ENCODE measurements at places on chromosomes 11 and 22.

GRCh38 chr11:74203966-74204365 is 32.9 kb downstream of the PPME1 start:
- DNase-seq: no peak

GRCh38 chr11:124193221-124194010 is 10.3 kb downstream of the OR10D3 start:
- DNase-seq: no peak

DNA sequence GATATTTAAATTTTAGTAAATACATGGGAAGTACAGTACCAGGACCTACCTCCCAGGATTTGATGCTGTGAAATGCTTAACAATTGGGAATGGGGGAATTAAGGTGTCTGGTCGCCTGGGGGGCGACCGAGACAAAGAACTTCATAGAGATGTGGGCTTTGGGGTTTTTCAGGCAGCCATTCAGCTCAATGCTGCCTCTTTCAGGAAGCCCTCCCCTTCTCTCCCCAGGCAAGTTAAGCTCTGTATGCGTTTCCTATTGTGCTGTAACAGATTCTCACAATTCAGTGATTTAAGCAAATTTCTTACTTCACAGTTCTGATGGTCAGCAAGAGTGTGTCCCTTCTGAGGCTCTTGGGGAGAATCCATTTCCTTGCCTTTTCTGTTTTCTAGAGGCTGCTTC is 53.8 kb downstream of the KIAA1671 start:
- no peak for DNase-seq

DNA sequence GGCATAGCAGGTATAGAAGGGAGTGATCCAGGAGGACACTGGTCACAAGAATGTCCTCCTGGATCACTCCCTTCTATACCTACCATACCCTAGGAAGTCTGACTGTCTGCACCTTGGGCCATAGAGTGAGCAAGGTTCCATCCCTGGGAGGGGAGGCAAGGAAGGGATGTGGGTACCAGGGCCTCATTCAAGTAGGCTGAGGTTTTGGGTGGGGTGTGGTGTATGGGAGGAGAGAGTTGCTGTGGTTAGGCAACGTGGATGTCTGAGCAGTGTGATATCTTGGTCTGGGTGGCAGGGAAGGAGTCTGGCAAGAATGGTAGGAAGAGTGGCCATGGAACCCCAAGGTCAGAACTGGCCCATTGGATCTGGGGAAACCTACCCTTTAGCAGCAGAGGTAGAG is 13.2 kb downstream of the PPFIBP2 start:
- no peak for DNase-seq

GRCh38 chr11:7577291-7578190 is 63.7 kb downstream of the PPFIBP2 start:
- DNase-seq: no peak

DNA sequence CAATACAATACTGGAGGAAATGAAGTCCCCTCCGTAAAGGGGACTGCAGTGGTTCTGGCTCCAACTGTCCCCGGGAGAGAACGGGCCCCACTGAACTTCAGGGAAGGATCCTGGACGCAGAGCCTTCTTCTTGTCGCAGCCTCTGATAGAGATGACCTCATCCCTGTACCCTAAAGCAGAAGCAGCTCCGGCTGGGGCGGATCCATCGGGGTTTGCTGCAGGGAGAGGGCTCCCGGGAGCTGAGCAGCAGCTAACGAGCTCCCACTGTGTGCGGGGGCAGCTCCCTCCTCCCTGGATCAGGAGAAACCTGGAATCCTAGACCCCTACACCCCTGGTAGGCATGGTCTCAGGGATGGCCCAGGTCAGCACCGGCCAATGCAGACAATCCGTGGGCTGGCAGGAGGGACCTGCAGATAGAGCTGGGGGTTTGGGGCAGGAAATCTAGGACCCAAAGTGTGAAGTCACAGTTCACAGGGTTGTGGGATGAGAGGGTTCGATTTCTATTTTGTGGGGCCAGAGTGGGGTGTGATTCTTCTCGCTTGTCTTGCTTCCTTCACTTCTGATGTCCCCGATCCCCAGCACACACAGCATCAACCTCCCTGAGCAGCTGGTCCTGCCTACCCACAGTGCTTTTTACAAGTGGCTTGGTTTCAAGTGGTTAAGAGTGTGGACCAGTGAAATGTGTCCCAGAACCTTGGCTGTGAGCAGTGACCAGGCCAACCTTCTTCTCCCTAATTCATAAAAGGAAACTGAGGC is 12.9 kb downstream of the KIAA0930 start:
- DNase-seq: no peak

GRCh38 chr11:37666960-37667359 is 1068.9 kb upstream of the RAG2 start:
- no peak for DNase-seq

DNA sequence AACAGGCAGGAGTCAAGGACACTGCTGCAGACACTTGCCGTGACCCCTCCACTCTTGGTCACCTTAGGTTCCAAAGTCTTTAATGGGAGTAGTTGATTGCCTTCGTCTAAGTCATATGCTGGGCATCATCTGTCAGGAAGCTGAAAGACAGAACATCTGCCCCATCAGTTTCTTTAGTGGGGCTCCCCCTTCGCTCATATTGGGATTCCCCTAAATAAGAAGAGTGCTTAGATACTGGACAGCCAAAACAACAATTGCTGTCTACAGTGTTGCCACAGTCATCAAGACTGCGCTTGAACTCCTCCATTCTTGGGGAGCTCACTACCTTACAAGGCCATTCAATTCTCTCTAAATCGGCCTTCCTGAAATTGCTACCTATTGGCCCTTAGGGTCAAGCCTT is 58.5 kb downstream of the UBASH3B start:
- no peak for DNase-seq

- DNase-seq: no peak
These were observed 19.1 kb downstream of the RPUSD4 start for GRCh38 chr11:126192361-126192760.

GRCh38 chr11:36744375-36745168 is 146.5 kb upstream of the RAG2 start:
- peak; percentile 51 for DNase-seq

DNA sequence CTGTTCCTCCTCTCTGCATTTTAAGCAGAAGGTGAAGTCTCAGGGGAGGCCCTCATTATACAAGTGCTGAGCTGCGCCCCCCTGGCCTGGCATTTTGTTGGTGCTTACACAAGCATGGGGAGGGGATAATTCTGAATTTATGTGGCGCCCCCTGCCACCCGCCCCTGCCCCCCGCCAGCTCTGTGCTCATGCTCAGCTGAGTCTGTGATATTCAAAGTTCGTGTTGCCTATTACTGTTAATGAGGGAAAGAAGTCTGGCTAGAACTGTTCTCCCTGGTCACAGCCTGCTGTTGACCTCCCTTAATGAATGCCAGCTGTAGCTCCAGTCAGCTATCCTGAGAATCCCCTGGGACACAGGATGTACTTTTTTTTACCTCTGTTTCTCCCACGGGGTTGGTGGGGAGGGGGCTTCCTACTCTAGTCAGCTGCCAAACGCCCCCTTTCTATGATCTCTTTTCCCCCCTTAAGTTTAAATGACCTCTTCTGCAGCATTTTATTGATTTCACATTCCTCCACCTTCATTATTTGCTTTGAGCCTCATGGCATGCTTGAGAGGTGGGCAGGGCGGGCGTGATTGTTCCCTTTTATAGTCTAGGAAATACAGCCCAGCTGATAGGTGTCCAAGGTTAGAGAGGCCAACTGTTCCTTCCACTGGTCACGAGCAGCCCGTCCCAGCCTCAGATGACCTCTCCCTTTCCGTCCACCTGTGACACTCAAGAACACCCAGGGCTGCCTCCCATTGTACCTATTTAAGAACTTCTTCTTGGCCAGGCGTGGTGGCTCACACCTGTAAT is 12.2 kb downstream of the USP2 start:
- DNase-seq: no peak

GRCh38 chr11:128878455-128878854 is 11.4 kb upstream of the KCNJ1 start:
- DNase-seq: no peak

DNA sequence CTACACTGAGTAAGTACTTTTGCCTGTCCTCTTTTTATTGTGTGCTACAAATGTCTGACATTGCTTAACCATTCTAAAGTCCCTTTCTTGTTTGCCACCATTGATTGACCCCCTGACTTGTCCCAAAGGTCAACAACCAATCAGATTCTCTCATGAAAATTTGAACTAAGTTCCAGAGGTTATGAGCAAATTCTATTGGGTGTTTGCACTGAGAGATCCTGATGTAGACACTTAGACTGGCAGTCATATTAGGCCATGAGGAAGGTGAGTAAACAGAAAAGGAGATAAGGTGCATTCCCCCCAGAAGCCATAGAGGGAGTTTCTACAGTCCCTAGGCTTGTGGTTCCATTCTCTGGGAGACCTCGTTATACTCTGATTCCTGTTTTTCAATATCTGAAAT is 101.3 kb upstream of the E2F8 start:
- DNase-seq: no peak

- DNase-seq: no peak
These were observed 333.8 kb upstream of the CHORDC1 start for GRCh38 chr11:90556606-90557005.

- DNase-seq: no peak
These were observed 578.5 kb downstream of the TBC1D22A start for GRCh38 chr22:47340851-47341436.

GRCh38 chr11:72821221-72821919 is 7.2 kb downstream of the ATG16L2 start:
- DNase-seq: no peak

- DNase-seq: no peak
These were observed 99.0 kb upstream of the LARGE1 start for GRCh38 chr22:34019190-34019845.

GRCh38 chr11:76263166-76263565 is 56.9 kb upstream of the WNT11 start:
- no peak for DNase-seq

DNA sequence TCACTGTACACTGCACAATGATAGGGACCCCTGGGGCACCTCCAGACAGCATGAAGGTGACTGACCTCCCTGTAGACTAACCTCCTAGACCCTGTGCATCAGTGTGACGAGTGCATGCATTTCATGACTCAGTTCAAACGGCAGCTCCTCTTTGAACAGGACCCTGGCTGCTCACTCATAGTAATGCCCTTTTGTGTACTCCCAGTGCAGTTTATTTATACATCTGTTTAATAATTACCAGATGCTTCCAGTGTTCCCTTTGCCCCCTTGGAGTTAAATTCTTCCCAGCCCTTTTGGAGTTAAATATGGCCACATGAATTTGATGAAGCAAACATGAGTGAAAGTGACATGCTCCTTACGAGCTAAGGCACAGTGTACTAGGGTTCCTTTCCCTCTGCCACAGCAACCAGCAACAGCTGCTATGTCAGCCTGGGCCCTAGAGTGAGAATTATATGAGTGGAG is 72.4 kb downstream of the PANX1 start:
- no peak for DNase-seq

- no peak for DNase-seq
These were observed 24.6 kb upstream of the DGAT2 start for GRCh38 chr11:75743711-75744563.

- DNase-seq: no peak
These were observed 28.7 kb downstream of the RPL3 start for GRCh38 chr22:39290724-39291161.

DNA sequence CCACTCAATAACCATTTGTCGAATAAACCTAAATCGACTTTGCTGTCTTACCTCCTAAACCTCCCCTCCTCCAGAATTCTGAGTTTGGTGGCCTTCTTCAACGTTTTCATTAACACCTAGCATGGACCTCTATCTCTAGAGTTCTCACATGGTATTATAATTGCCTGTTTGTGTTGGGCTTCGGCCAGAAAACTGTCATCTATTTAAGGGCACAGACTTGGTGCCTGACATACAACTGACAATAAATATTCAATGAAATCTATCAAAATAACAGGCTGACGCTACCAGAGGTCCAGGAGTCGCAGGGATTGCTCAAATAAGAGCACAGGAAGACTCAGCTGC is 687 bp downstream of the ALKBH8 start:
- DNase-seq: no peak

DNA sequence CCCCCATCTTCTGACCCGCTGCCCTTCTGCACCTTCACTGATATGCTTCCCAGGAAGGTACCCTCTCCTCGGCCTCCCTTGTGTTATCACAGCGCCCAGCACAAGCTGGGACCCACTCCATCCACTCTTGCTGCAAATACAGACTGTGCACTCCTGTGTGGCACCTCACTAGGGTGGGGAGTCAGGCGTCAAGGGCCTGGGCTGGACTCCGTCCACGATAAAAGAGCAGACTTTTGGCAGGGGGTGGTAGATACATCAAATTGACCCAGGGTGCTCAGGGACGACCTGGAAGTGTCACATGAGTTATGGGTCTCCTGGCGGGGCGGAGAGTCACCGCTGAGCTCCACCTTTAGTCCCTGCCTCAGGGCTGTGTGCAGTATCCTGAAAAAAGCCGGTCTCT is 908 bp downstream of the TRPM5 start:
- no peak for DNase-seq

GRCh38 chr11:67300756-67301312 is 2.5 kb upstream of the SSH3 start:
- no peak for DNase-seq

DNA sequence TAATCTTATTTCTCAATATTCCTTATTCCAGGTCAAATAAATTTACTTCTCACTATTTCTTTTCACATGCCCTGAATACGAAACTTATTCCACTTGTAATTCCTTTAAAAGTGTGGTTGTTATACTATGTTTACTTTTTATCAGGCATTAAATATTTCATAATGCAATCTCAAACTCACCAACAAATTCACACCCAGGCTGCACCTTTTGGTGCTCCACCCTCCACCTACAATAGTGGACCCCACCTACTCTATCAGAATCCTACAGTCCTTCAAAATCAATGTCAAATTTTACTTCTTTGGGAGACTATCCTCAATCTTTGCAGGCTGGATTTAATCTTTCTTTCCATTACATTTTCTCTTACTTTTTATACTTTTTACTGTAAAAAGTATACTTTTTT is 65.9 kb upstream of the MTMR2 start:
- DNase-seq: no peak

DNA sequence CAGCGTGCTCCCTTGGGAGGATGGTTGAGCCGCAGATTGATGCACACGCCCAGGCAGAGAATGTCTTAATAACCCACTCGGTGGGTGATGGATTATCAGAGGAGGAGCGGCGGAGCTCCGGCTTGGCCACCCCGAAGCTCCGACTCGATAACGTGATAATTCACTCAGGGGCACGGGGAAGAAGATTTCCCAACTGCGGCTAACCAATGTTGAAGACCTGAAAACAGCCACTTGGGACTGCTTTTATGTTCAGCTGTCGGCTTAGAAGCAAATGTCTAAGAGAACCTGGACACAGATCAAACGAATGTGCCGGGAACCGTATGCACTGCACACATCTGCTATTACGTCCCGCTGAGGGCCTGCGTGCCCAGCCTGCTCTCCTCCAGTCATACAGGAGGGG is 206.8 kb upstream of the CADM1 start:
- DNase-seq: no peak

DNA sequence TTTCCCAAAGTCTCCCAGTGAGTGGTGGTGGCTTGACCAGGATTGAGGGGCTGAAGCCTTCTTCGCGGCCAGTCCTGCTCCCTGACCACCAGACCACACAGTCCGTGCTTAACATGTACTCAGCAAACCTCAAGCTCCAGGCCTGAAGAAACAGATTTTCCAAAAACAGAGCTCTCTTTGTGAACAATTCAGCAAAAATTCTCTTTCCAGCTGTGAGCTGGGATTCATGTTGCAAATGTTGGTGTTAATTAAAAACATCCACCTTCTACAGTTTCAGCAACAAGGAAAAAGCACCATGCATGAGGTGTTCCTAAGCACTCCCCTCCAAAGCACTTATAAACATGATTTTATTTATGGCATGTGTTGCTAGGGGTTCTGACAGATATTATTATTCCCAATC is 129.5 kb downstream of the ETS1 start:
- no peak for DNase-seq

GRCh38 chr22:40436505-40437431 is 66.4 kb downstream of the SGSM3 start:
- DNase-seq: no peak
